Osteocyte (in vitro differentiated cells): ENCODE measurements at places on chromosomes 2 and 18. TPM values are rescaled to one million over a fixed set of nuclear protein-coding genes. Genes with fewer than 3 reads are reported as not detected.

GRCh38 chr2:72096181-72096580, 51.5 kb downstream of the CYP26B1 start:
- no peaks in the 10 kb centered on the region for H3K36me3 ChIP-seq
- H3K27ac ChIP-seq, result no peak overlapping the region
- peaks cover 43% of the 10 kb centered on the region for H3K27me3 ChIP-seq
- no peak overlapping the region for H3K4me3 ChIP-seq

ALK gene
- total RNA-seq, result not detected in 2 replicates

TOGARAM2 gene
- not detected in 2 replicates for total RNA-seq

DNA sequence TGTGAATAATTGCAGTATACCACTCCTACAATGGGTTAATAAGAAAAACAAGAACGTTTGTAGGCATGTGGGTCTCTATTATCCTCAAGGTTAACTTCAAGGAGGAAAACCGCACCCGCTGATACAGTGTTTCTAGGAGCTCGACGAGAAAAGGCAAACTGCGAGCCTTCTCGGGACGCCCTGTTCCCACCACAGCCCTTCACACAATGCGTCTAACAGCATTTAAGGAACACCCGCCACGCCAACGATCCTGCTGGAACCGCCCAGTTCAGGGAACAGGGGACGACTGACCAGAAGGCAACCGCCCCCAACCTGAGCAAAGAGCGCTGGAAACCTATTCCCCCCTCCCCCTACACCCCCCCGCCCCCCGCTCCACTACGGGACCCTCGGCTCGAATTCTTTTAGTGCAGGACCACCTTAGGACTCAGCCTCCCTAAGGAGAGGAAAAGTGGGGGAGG, 710 bp upstream of the TMSB10 start:
- peak overlapping the region; percentile 92 for H3K27ac ChIP-seq
- peak; percentile 85 for DNase-seq
- H3K27me3 ChIP-seq, result no peaks in the 10 kb centered on the region
- peaks cover 30% of the 10 kb centered on the region for H3K4me1 ChIP-seq
- H3K4me3 ChIP-seq, result peak overlapping the region; percentile 80

IL36RN gene
- not detected in 2 replicates for total RNA-seq

- no peak for DNase-seq
- H3K36me3 ChIP-seq, result no peaks in the 10 kb centered on the region
- no peaks in the 10 kb centered on the region for H3K27me3 ChIP-seq
Measured at GRCh38 chr2:113218283-113219091, 44.7 kb downstream of the PSD4 start.

- no peaks in the 10 kb centered on the region for H3K27me3 ChIP-seq
- H3K27ac ChIP-seq, result no peak overlapping the region
- DNase-seq, result no peak
- H3K36me3 ChIP-seq, result no peaks in the 10 kb centered on the region
Measured at GRCh38 chr2:217477583-217477982, 525.2 kb downstream of the TNS1 start.

DNA sequence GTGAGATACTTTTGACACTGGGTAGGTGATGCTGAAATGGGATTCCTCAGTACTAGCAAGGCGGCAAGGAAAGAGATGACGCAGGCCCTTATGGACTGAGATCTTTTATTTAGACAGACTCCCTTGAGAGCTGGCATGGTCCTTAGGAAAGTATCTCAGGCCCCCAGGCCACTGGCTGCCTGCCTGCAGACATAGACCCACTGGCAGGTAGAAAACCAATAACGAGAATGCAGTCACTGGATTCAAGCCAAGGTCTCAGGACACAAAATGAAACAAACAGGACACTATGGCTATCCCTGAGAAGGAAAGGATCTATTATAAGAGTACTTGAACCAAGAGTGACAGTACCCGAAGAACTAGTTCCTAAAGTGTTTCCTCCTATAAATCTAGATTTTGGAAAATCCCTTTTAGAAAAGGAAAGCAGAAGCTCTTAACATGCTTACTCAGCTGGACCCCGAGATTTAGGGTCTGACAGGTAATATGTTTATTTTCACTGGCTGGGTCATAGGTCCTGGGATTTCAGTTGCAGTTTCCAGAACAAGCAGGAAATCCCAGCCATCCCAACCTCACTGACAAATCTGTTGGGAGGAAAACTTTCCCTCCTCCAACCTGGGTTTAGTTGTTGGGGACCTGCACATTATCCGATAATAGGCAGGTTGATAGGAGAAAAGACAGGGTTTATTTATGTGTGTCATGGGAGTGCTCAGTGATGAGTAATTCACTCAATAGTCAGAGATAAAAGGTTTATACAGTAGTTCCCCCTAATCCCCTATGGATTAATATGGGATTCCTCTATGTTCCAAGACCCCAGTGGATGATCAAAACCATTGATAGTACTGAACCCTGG, 44.5 kb downstream of the COMMD1 start:
- peak overlapping the region; percentile 61 for H3K27ac ChIP-seq
- peaks cover 6% of the 10 kb centered on the region for H3K36me3 ChIP-seq
- no peaks in the 10 kb centered on the region for H3K27me3 ChIP-seq
- DNase-seq, result no peak

MPP4 gene
- 0.52 and 0.83 TPM in 2 replicates for total RNA-seq

MAP3K19 gene
- not detected in 2 replicates for total RNA-seq

GRCh38 chr2:140863713-140864112, 1267.1 kb downstream of the LRP1B start:
- H3K4me1 ChIP-seq, result peaks cover 5% of the 10 kb centered on the region
- no peak for DNase-seq
- H3K4me3 ChIP-seq, result no peak overlapping the region
- H3K27ac ChIP-seq, result no peak overlapping the region
- H3K27me3 ChIP-seq, result no peaks in the 10 kb centered on the region

GRCh38 chr2:111243295-111243694, 122.6 kb downstream of the BCL2L11 start:
- H3K4me1 ChIP-seq, result peaks cover 10% of the 10 kb centered on the region
- DNase-seq, result no peak
- H3K27ac ChIP-seq, result no peak overlapping the region
- H3K4me3 ChIP-seq, result no peak overlapping the region
- H3K27me3 ChIP-seq, result no peaks in the 10 kb centered on the region

DNA sequence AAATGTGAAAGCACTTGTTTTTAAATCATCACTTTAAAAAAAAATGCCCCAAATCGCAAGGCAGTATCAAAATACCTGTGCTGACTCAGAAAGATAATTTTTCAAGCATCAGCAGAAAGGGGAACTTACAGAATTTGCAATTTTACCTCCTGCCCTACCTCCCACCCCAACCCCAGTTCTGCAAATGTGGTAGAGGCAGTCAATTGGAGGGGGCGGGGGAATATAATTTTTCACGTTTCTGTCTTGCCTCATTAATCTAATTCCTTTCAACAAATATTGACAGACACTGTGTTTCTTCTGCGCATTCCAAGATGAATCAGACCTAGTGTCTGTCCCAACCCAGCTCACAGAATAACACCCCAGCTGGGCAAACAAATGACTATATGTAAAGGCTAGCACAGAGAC, 76.8 kb downstream of the ALPK2 start:
- no peak overlapping the region for H3K4me3 ChIP-seq
- peaks cover 55% of the 10 kb centered on the region for H3K4me1 ChIP-seq
- H3K36me3 ChIP-seq, result peaks cover 2% of the 10 kb centered on the region
- H3K27me3 ChIP-seq, result no peaks in the 10 kb centered on the region

DNA sequence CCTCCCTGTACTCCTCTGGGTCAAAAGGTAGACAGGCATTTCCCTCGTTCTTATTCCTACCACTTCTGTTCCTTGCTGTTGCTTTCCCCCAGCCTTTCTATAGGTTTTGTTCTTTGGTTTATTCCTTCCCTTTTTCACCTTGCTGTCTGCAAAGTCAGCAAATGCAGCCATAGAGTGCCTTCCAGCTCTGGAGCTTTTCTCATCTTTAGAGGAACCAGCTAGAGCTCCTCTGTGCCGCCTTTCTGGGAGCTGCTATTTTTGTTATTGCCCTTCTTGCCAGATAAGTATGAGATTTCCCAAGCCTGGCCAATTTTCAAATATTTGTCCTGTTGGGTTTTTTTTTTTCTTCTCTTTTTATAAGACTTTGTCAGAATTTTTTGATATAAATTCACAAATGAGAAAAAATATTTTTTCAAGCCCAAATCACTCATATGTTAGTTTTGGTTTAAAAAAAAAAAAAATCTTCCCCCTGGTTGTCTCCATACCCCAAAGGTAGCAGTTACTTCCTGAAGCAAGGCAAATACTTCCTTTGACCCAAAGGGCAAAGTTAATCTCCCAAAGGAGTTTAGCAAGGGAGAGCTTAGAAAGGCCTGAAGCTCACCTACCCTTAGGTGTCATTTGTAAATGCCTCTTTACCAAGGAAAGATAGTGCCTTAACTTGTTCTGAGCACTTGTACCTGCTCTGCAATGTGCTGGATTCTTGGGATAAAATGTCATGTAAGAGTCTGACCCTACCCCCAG, 5.1 kb upstream of the TTC27 start:
- H3K4me3 ChIP-seq, result no peak overlapping the region
- no peaks in the 10 kb centered on the region for H3K27me3 ChIP-seq
- DNase-seq, result no peak
- peaks cover 32% of the 10 kb centered on the region for H3K36me3 ChIP-seq
- H3K27ac ChIP-seq, result peak overlapping the region; percentile 19
- peaks cover 5% of the 10 kb centered on the region for H3K4me1 ChIP-seq

DNA sequence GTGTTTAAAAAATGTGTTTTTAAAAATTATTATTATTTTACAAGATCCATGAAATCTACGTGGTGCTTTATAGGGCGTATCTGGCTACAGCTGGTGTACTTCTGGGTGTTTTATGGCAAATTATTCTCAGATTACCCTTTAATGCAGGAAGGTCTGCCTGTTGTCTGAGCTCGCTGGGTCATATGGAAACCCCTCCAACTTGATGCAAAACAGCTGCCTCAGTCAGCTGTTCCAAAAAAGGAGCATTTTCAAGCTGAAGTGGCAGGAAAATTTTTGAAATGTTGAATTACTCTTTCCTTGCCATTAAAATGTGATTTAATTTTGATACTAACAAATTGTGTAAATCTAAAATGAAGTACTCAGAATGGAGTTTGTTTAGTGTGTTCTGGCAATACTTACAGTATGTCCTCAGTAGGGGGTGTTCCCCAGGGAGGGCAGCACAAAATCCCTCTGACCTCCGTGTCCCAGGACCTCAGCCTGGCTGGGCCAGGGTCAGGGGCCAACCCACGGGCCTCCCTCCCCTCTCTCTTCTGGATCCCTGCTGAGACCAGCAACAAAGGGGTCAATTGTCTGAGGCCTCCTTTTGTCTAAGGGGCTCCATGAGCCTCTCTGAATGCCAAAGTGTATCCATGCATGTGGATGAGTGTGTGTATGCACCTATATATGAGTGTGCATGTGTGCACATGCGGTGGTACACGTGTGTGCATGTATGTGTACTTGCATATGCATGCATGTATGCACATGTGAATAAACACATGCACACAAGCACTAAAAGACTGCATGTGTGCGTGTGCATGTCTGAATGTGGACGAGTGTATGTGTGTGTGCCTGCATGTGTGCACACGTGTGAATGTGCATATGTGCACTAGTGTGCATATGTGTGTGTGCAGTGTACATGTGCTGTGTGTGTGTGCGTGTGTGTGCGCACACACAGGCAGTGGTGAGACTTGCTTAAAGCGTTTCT, 105.4 kb downstream of the ACOXL start:
- DNase-seq, result no peak
- H3K27ac ChIP-seq, result no peak overlapping the region
- peaks cover 82% of the 10 kb centered on the region for H3K27me3 ChIP-seq
- H3K36me3 ChIP-seq, result no peaks in the 10 kb centered on the region

DNA sequence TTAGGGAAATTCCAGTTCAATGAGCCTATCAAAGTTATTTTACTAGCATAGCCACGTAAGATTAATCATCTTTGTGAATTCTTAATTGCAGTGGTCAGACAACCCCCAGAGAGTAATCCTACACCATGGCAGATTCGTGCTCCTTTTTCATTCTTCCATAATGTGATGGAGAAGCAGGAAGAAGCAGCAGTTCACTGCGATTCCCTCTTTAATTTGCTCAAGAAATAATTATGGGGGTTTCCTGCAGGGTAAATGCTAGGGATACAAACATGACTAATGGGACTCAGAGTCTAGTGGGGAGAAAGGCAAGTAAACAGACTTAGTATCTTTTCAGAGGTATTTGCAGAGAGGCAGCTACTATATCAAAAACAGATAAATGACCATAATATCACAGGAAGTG, 175.8 kb upstream of the HNRNPA3 start:
- H3K27me3 ChIP-seq, result peaks cover 18% of the 10 kb centered on the region
- no peak overlapping the region for H3K27ac ChIP-seq
- H3K4me1 ChIP-seq, result no peaks in the 10 kb centered on the region
- H3K36me3 ChIP-seq, result no peaks in the 10 kb centered on the region
- no peak for DNase-seq

NLRC4 gene
- total RNA-seq, result not detected in 2 replicates

- peaks cover 9% of the 10 kb centered on the region for H3K36me3 ChIP-seq
- H3K4me3 ChIP-seq, result no peak overlapping the region
- no peak overlapping the region for H3K27ac ChIP-seq
- no peak for DNase-seq
- peaks cover 7% of the 10 kb centered on the region for H3K4me1 ChIP-seq
Measured at GRCh38 chr2:111633643-111634042, 250.3 kb downstream of the ANAPC1 start.

DNA sequence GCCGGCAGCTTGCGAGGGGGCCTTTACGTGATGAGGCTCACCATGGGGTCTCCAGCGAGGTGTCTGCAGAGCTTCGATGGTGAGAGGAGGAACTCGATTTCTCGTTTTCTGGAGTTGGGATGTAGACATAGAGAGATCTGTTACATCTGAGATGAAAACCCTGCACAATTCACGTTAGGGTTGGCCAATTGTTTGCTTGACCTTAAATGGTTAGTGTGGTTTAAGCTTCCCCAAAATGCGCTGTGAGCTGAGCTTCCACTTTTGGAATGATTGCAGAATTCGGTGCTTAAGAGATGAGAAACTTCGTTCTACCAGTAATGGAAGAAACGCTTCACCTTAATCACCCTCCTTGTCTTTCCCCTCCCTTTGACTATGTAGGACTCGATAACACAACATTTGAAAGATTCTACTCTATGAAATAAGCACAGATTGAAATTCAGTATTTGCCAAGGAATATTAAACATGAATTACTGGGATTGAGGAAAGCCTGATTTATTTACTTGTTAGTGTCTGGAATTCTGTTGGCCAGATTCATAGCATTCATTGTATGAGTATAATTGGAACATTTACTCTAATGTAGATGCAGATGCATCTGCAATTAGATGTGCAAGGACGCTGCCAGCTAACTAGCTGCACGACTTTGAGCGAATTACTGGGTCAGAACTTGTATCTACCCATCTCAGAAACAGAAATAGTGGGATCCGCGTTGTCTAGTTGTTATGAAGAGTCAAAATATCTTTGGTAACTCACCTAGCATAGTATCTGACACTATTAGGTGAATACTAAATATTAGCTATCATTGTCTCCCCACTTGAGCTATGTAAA, 1.6 kb upstream of the KLF7 start:
- no peaks in the 10 kb centered on the region for H3K36me3 ChIP-seq
- peak overlapping the region; percentile 91 for H3K4me3 ChIP-seq
- H3K27ac ChIP-seq, result peak overlapping the region; percentile 100
- no peaks in the 10 kb centered on the region for H3K27me3 ChIP-seq
- H3K4me1 ChIP-seq, result peaks cover 27% of the 10 kb centered on the region
- no peak for DNase-seq

CNDP1 gene
- total RNA-seq, result not detected in 2 replicates

GRCh38 chr2:198236338-198236737, 431.9 kb downstream of the PLCL1 start:
- DNase-seq, result no peak
- peaks cover 5% of the 10 kb centered on the region for H3K27me3 ChIP-seq
- H3K4me3 ChIP-seq, result no peak overlapping the region
- H3K36me3 ChIP-seq, result no peaks in the 10 kb centered on the region
- no peak overlapping the region for H3K27ac ChIP-seq

GRCh38 chr2:75587954-75588587, 27.3 kb upstream of the EVA1A start:
- H3K4me1 ChIP-seq, result peaks cover 46% of the 10 kb centered on the region
- H3K4me3 ChIP-seq, result no peak overlapping the region

GRCh38 chr18:73235491-73235890, 367.7 kb upstream of the NETO1 start:
- no peak overlapping the region for H3K27ac ChIP-seq
- DNase-seq, result no peak
- no peak overlapping the region for H3K4me3 ChIP-seq
- H3K27me3 ChIP-seq, result peaks cover 2% of the 10 kb centered on the region

IL1RL2 gene
- total RNA-seq, result 0.21 TPM in 1 of 2 replicates, not detected in the other
